Esophagus mucosa (tissue), 1 donor: ENCODE measurements at places on chromosomes 13 and 19. TPM values are rescaled to one million over a fixed set of nuclear protein-coding genes. Genes with fewer than 3 reads are reported as not detected.

GRCh38 chr13:93169980-93170379 is 56.6 kb upstream of the GPC6 start:
- no peak for ATAC-seq

GRCh38 chr13:60645676-60646075 is 248.7 kb downstream of the TDRD3 start:
- no peak for ATAC-seq

Gene TTC9B
- total RNA-seq: not detected

DNA sequence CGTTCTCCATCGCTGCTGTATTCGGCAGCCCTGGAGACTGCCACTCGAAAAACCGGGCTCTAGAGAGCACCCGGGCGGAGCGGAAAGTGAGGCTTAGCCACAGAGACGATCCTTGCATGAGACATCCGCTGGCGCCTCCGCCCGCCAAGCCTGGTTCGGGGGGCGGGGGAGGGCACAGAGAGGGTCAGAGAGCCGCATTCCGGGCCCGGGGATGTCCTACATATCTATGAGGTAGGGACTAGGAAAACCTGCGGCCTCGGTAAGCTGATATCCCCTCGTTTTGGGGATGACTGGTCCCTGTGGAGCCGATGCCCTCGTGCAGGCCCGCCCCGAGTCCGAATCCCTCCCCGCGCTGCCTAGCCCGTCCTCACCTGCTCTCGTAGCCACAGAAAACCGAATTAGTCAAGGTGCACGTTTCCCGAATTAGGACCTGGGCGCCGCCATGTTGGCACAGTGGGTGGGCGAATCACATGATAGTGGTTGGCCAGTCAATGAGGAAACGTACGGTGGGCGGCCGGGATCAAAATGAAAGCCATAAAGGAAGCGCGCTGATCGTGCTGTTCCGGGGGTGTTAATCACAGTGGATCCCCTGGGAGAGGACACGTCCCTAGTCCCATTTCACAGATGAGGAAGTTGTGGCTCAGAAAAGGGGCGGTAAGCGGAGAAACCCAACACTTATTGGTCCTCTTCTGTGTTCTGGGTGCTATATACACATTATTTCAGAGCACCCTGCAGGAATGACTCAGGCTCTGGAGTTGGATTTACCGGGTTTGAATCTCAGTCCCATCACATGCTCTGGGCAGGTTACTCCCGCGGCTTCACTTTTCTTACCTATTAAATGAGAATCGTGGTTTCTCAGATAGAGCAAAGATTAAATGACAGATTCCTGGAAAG is at the start of gene TRMT1:
Gene TRMT1 (minus strand): TSS at position 459 of the 894 bp plus-strand sequence. CDS start 341 bp downstream, at position 118.
- ATAC-seq: peak; percentile 71

DNA sequence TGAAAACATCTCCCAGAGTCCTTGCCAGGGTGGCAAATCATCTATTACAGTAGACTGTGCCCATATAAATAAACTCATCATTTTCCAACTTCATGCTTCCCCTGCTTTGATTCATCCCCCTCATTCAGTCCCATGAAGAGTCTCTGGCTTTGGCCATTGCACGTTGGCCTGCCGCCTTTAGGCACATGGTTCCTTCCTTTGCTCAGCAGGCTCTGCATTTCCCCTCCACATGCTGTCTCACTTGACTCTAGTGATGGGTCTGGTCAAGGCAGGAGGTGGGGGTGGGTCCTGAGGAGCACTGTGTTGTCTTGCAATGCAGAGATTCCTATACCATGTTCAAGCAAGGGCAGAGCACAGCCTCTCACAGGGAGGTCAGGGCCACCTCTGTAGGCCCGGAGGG is 48.8 kb upstream of the ARGLU1 start:
- ATAC-seq: no peak

Gene VWA8
- total RNA-seq: 11.5 TPM

DNA sequence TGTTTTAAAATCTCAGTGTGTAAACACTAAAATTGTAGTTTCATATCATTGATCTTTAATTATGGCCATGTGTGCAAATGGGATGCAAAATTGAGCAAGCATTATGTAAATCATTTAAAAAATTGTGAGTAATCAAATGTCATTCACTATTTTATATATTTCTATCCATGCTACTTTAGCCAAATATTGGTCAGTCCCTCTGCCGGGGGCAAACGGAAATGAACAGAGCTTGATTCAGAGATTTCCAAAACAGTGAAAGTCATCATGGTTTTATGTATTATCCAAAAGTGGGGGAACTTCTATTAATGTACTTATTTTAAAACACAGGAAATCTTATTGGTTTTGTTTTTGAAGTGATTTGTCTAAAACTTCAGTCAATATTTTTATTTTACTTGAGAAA is 219.1 kb downstream of the IRS2 start:
- no peak for ATAC-seq

Gene PTH2
- total RNA-seq: not detected

GRCh38 chr19:15253513-15253912 is 21.3 kb upstream of the EPHX3 start:
- no peak for ATAC-seq

Gene C19orf73
- total RNA-seq: 1.3 TPM

DNA sequence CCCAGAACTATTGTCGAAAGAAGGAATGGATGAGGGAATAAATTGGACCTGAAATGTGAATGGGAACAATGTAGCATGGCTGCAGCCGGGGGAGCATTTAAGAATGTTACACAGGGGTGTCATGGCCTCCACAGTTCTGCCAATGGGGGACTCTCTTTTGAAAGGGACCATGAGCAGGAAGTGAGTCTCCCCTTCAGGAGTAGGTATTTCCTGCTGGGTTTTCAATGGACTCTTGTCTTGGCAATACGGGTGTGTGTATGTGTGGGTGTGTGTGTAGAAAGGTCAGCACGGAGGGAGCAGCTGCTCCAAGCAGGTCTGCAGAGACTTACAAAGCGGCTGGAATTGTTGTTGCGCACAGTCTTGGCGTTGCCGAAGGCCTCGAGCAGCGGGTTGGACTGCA is 24.4 kb downstream of the MYO1F start:
- ATAC-seq: no peak

- no peak for ATAC-seq
Observed at GRCh38 chr13:73987618-73988017, 146.6 kb downstream of the KLF12 start.

GRCh38 chr13:85347251-85347650 is 452.0 kb downstream of the SLITRK6 start:
- no peak for ATAC-seq

DNA sequence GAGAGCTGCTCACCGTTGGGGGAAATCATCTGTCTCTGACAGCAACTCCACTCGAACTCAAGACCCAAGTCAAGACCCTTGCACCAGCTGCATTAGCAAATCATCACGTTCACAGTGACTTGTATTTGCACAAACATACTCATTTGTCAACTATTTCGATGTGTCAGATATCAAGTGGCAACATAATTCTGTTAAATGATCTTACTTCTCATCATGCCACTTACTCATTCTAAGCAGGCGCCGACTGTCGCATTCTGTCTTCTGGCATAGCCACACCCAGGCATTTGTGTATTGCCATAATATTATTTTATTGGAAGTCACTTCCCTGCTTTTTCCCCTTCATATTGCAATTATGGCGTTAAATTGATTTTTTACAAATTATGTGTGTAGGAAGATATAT is 23.0 kb upstream of the ATP1A3 start:
- no peak for ATAC-seq
